Karpas-422 (cell line): ENCODE measurements at places on chromosomes 2 and 18. TPM values are rescaled to one million over a fixed set of nuclear protein-coding genes. Genes with fewer than 3 reads are reported as not detected.

Gene PAPOLG
- total RNA-seq = 21.1 and 41.3 TPM in 2 replicates

Gene LRP1B
- total RNA-seq = not detected in 2 replicates

Gene ALPI
- total RNA-seq = not detected in 2 replicates

Gene KCNJ13
- total RNA-seq = 3.8 TPM in 1 of 2 replicates, not detected in the other

Gene SCRN3
- 29.0 and 47.4 TPM in 2 replicates for total RNA-seq

Gene PROC
- total RNA-seq = not detected in 2 replicates

Gene GALNT1
- total RNA-seq = 172 and 259 TPM in 2 replicates

Gene SCN3A
- total RNA-seq = not detected in 2 replicates

Gene MAP3K19
- total RNA-seq = not detected in 2 replicates

Gene SPEG
- total RNA-seq = not detected in 2 replicates

Gene PRR30
- total RNA-seq = not detected in 2 replicates

Gene SERPINB12
- total RNA-seq = not detected in 2 replicates

Gene GLI2
- total RNA-seq = 0.07 TPM in 1 of 2 replicates, not detected in the other

Gene ATP8B1
- total RNA-seq = not detected in 2 replicates

Gene DSG2
- total RNA-seq = not detected in 2 replicates

Gene FAM117B
- total RNA-seq = 4.6 and 8.0 TPM in 2 replicates

Gene RND3
- not detected in 2 replicates for total RNA-seq

Gene TMEM178A
- not detected in 2 replicates for total RNA-seq

Gene GPR75
- 6.6 and 11.4 TPM in 2 replicates for total RNA-seq

Gene ZNF385B
- not detected in 2 replicates for total RNA-seq

Gene TRIM43
- total RNA-seq = not detected in 2 replicates

Gene UPP2
- not detected in 2 replicates for total RNA-seq

Gene CYBRD1
- not detected in 2 replicates for total RNA-seq

Gene NOSTRIN
- total RNA-seq = not detected in 2 replicates

Gene BOLL
- total RNA-seq = not detected in 2 replicates
